Dermis lymphatic vessel endothelial cell (primary cell): ENCODE measurements at places on chromosomes 12 and 14. TPM values are rescaled to one million over a fixed set of nuclear protein-coding genes. Genes with fewer than 3 reads are reported as not detected.

The HECTD1 gene
- total RNA-seq = 303 and 351 TPM in 2 replicates

The LAG3 gene
- 0.09 and 0.22 TPM in 2 replicates for total RNA-seq

The SHMT2 gene
- total RNA-seq = 118 and 133 TPM in 2 replicates

The TMTC1 gene
- 4.2 and 15.5 TPM in 2 replicates for total RNA-seq

The RHEBL1 gene
- total RNA-seq = 0.76 and 1.2 TPM in 2 replicates

The CBLN3 gene
- 0.26 and 0.33 TPM in 2 replicates for total RNA-seq

The DNAJC22 gene
- 0.22 and 0.52 TPM in 2 replicates for total RNA-seq

The RNASE2 gene
- not detected in 2 replicates for total RNA-seq

The PLEKHG3 gene
- 6.1 and 11.0 TPM in 2 replicates for total RNA-seq

The P2RX2 gene
- not detected in 2 replicates for total RNA-seq

The NKX2-1 gene
- total RNA-seq = not detected in 2 replicates

The GLS2 gene
- total RNA-seq = 0.11 and 0.17 TPM in 2 replicates
